ENCODE measurements at places on chromosomes 13 and 19.
A peak's percentile ranks its signal among the peaks of the same experiment; 100 is the strongest.

GRCh38 chr19:44649578-44650145, 6.0 kb downstream of the PVR start:
- no peak overlapping the region for H3K4me3 ChIP-seq
- H3K27ac ChIP-seq: no peak overlapping the region
- H3K36me3 ChIP-seq: peaks cover 47% of the 10 kb centered on the region

DNA sequence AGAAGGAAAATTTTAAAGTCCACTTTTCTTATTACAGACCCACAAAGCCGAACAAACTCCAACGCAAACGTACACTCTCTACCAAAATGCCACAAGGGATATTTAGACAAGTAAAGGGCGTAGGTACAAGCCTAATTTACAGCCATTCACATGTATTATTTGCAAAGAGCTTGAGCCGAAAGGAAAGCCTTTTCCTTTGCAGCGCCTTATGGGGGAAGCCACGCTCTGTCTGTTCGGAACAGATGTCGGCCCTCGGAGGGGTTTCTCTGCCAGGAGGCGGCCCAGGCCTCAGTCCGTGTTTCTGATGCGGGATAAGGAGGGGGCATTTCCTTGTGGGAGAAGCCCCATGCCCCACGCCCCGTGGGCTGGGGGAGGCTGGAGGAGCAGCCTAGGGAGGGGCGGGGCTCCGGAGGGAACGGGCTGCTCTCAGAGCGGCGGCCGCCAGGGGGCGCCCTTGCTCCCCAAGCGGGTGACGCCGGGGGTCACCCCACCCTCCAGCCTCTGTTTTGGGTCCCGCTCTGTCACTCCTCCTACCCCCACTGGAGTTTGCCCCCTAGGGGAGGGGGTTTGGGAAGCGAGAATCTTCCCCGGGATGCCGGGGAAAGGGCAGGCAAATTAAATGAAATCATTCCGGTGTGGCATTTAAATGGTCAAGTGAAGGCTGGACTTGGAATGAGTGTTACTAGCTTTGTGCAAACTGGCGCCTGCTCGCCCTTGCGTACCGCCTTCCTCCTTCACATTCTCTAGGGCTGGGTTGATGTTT, 2.9 kb downstream of the HTR2A start:
- H3K27ac ChIP-seq: peak overlapping the region; percentile 50
- H3K4me3 ChIP-seq: peak overlapping the region; percentile 45
- peak; percentile 69 for DNase-seq
- no peaks in the 10 kb centered on the region for H3K4me1 ChIP-seq
- no peaks in the 10 kb centered on the region for H3K27me3 ChIP-seq

GRCh38 chr13:47999973-48000372, 1.1 kb downstream of the SUCLA2 start:
- no peak for DNase-seq
- no peaks in the 10 kb centered on the region for H3K27me3 ChIP-seq
- H3K4me3 ChIP-seq: peak overlapping the region; percentile 89
- no peak overlapping the region for H3K27ac ChIP-seq

GRCh38 chr19:12333162-12334159, at the start of gene ZNF563:
ZNF563 (minus strand) TSS chr19:12333633; CDS start chr19:12333482, 151 bp downstream.
- no peaks in the 10 kb centered on the region for H3K27me3 ChIP-seq
- H3K4me1 ChIP-seq: peaks cover 30% of the 10 kb centered on the region
- peak; percentile 94 for DNase-seq
- H3K36me3 ChIP-seq: no peaks in the 10 kb centered on the region
- peak within 1 kb of the TSS; percentile 62 for H3K4me3 ChIP-seq

DNA sequence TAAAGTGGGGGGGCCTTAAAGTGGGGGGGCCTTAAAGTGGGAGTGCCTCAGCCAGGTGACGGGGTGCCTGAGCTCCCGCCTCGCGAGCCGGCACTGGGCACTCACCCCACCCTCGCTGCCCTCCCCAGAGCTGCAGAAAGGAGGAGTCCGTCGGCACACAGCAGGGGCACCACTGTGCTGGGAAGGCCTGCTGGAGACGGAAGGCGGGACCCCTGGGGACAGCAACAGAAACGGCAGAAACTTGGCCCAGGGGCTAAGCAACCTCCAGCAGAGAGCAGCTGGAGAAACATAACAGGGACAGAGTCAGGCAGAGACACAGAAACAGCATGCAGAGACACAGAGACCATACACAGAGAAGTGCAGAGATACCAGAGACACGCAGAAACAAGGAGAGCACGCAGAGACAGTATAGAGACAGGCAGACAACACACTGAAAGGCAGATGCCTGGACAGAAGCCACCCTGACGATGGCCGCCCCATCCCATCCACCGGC, 7.9 kb downstream of the CFD start:
- H3K4me3 ChIP-seq: no peak overlapping the region
- DNase-seq: no peak
- no peak overlapping the region for H3K27ac ChIP-seq
- H3K27me3 ChIP-seq: no peaks in the 10 kb centered on the region

GRCh38 chr19:14674764-14675163, at the start of gene ADGRE3:
ADGRE3 (minus strand) TSS chr19:14674844; CDS start chr19:14674770, 74 bp downstream.
- H3K27me3 ChIP-seq: no peaks in the 10 kb centered on the region
- H3K27ac ChIP-seq: peak within 1 kb of the TSS; percentile 69
- H3K36me3 ChIP-seq: no peaks in the 10 kb centered on the region
- H3K4me3 ChIP-seq: no peak within 1 kb of the TSS
- H3K4me1 ChIP-seq: no peaks in the 10 kb centered on the region

- peak overlapping the region; percentile 66 for H3K27ac ChIP-seq
- peak; percentile 22 for DNase-seq
- H3K4me3 ChIP-seq: no peak overlapping the region
- peaks cover 36% of the 10 kb centered on the region for H3K4me1 ChIP-seq
These were observed 14.7 kb downstream of the ATP11A start for GRCh38 chr13:112704308-112705145.

- H3K36me3 ChIP-seq: peaks cover 17% of the 10 kb centered on the region
- no peaks in the 10 kb centered on the region for H3K27me3 ChIP-seq
These were observed 10.9 kb downstream of the DPP9 start for GRCh38 chr19:4712771-4713170.

DNA sequence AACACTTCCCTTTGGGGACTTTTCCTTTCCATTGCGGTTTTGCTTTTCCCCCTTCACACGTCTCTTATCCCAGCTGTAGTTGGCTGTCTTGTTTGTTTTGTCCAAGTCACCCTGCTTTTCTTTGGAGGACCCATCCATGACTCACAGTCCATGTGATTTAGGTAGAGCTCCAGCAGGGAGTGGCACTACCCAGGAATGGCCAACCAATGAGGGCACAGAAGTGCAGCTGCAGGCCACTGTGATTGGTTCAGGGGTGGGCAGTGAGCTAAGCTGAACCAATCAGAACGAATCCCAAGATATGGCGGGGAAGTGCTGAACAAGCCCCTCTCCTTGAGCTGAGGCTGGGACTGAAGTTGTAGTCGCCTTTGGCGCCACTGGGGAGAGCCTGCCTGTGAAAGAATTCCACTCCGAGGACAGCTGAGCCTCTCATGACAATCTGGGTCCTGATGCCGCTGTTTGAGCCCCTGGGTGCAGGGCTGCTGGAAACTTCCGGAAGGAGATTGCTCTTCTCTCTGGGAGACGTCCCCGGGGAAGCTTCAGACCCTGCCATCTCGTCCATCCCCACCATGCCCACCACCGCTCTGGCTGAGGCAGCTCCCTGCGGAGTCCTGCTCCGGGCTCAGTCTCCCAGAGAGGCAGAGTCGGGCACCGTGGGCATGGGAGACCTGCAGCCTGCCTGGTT, 62.9 kb upstream of the URI1 start:
- H3K27me3 ChIP-seq: no peaks in the 10 kb centered on the region
- no peak for DNase-seq
- no peak overlapping the region for H3K4me3 ChIP-seq

DNA sequence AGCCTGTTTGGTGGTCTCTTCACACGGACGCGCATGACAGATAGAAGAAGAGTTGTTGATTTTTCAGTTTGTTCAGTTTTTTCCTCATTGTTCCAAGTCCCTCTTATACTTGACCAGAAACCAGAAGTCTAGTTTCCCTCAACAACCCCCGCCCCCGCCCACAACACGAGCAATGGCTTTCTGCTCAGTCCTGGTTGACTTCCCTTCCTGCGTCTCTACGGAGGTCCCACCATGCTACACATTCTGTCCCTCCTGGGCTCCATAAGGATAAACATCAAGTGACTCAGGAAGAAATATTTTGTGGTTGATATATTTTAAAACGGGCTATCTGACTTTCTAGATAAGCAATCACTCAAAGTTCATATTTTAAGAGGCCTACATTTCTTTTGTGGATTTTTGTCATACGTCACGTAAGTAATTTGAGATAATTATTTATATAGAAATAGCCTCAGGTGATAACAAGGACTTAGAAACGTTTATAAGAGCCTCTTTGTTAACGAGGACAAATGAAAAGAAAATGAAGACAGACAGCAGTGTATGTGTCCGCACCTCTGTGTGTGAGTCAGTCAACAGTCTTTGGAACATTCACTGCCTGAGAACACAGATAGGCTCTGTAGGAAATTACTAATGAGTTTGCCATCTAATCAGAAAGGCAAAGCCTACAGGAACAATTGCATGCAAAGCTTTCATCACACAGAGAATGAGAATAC, 214.4 kb downstream of the RAP2A start:
- H3K4me1 ChIP-seq: no peaks in the 10 kb centered on the region
- no peaks in the 10 kb centered on the region for H3K27me3 ChIP-seq
- no peak overlapping the region for H3K27ac ChIP-seq
- no peak for DNase-seq
- H3K36me3 ChIP-seq: no peaks in the 10 kb centered on the region
- H3K4me3 ChIP-seq: no peak overlapping the region

DNA sequence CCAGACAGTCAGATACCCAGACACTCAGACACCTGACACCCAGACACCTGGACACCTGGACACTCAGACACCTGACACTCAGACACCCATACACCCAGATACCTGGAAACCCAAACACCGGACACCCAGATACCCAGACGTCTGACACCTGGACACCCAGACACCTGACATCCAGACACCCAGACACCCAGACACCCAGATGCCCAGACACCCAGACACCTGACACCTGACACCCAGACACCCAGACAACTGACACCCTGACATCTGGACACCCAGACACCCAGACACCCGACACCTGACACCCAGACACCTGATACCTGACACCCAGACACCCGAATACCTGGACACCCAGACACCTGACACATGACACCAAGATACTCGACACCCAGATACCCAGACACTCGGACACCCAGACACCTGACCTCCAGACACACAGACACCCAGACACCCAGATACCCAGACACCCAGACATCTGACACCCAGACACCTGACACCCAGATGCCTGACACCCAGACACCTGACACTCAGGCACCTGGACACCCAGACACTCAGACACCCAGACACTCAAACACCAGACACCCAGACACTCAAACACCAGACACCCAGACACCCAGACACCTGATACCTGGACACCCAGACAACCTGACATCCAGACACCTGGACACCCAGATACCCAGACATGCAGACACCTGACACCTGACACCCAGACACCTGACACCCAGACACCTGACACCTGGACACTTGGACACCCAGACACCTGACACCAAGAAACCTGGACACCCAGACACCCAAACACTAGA, 19.1 kb downstream of the C19orf12 start:
- no peak overlapping the region for H3K4me3 ChIP-seq
- no peak overlapping the region for H3K27ac ChIP-seq
- H3K27me3 ChIP-seq: no peaks in the 10 kb centered on the region
- no peaks in the 10 kb centered on the region for H3K4me1 ChIP-seq
- no peaks in the 10 kb centered on the region for H3K36me3 ChIP-seq

DNA sequence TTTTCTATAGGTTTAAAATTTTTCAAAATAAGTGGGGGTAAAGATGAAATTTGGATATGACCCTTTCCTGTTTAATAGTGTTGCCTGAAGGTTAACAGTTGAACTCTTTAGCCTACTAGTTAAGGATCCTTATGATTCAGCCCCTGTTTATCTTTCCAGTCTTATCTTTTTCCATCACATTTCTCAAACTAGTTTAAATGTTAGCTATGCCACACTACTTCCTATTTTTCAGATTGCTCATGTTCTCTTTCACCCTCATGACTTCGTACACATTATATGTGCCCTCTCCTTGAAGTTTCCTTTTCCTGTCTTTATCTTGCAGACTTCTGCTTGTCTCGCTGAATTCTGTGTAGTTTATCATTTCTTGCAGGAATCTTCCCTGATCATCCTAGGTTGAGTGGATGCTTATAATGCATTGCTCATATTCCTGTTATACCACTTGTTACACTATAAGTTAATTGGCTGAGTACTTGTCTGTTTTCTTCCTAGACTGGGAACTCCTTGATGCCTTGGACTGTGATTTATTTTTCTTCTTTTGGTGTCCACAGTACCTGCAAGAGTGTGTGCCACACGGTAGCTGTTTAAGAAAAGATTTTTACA, 86.7 kb downstream of the FNDC3A start:
- H3K27ac ChIP-seq: no peak overlapping the region
- H3K36me3 ChIP-seq: no peaks in the 10 kb centered on the region
- H3K27me3 ChIP-seq: no peaks in the 10 kb centered on the region
- no peak overlapping the region for H3K4me3 ChIP-seq
- DNase-seq: no peak
- H3K4me1 ChIP-seq: no peaks in the 10 kb centered on the region

- H3K27me3 ChIP-seq: no peaks in the 10 kb centered on the region
- peak overlapping the region; percentile 50 for H3K27ac ChIP-seq
- peaks cover 5% of the 10 kb centered on the region for H3K36me3 ChIP-seq
- peaks cover 51% of the 10 kb centered on the region for H3K4me1 ChIP-seq
- DNase-seq: no peak
- no peak overlapping the region for H3K4me3 ChIP-seq
These were observed 12.3 kb downstream of the TPT1 start for GRCh38 chr13:45328661-45329111.

- peak overlapping the region; percentile 12 for H3K4me3 ChIP-seq
- H3K27me3 ChIP-seq: no peaks in the 10 kb centered on the region
- DNase-seq: peak; percentile 93
- H3K27ac ChIP-seq: peak overlapping the region; percentile 84
These were observed 3.5 kb downstream of the RASA3 start for GRCh38 chr13:114128624-114129522.

GRCh38 chr13:32142956-32143375, 111.4 kb downstream of the FRY start:
- no peaks in the 10 kb centered on the region for H3K4me1 ChIP-seq
- no peaks in the 10 kb centered on the region for H3K27me3 ChIP-seq

DNA sequence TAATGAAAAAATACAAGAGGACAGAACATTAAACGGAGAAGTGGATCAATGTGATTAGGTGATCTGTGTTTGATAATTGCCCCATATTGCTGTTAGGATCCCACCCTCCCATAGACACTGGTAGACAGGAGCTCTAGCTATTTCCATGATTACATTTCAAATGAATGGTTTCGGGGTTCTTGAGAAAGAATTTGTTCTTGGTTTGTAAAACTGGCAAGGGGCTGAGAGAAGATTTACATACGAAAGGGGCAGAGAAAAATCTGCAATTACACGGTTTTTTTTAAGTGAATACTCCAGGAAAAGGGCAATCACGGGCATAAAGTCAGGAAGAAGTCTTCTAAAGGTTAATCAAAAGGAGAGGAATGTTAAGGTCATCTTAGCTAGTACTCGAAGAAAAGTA, 2125.7 kb upstream of the PCDH20 start:
- no peaks in the 10 kb centered on the region for H3K27me3 ChIP-seq
- no peaks in the 10 kb centered on the region for H3K4me1 ChIP-seq
- no peak overlapping the region for H3K4me3 ChIP-seq

GRCh38 chr13:35978607-35979316, 152.4 kb downstream of the DCLK1 start:
- no peak overlapping the region for H3K27ac ChIP-seq
- H3K4me3 ChIP-seq: no peak overlapping the region

- H3K27ac ChIP-seq: no peak overlapping the region
- no peaks in the 10 kb centered on the region for H3K36me3 ChIP-seq
- no peak overlapping the region for H3K4me3 ChIP-seq
- no peak for DNase-seq
- no peaks in the 10 kb centered on the region for H3K4me1 ChIP-seq
These were observed 41.7 kb downstream of the FRY start for GRCh38 chr13:32073180-32073864.

Data from upper lobe of left lung (tissue), 6 donors.